ENCODE measurements at places on chromosomes 12 and 14.

DNA sequence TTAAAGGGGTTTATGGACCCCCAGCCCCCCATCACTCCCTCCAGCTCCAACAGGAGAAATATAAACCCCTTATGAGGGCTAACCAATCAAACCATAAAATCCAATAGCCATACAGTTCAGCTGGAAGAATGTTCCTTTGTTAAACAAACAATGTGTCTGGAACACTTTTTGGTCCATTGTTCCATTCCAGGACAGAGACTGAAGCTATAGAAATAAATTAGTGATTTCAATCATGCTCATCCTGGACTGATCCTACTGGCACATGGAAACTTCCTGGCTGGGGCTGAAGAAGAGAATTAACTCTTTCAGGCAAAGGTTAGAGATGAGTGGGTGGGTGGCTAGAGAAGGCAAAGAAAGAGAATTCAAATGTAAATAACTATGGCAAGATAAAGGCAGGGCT lies 63.4 kb downstream of the ANO2 start:
- no peak for DNase-seq

DNA sequence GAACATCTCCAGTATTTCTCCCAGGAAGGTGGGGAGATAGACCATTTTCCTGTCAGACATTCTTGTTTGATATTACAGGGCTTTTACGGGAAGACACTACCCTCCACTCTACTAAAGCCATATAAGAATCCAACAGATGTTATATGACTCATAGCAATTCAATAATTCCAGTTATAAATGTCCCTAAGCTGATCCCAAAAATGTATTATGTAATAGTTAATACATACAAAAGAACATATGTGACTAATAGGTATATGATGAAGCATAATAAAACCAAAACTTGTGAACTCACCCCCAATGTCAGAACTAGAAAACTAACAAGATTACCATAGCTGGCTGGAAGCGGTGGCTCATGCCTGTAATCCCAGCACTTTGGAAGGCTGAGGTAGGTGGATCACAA lies 84.2 kb downstream of the EFCAB11 start:
- no peak for DNase-seq

- DNase-seq, result no peak
Observed at GRCh38 chr14:61065656-61066055, 84.6 kb downstream of the SLC38A6 start.

DNA sequence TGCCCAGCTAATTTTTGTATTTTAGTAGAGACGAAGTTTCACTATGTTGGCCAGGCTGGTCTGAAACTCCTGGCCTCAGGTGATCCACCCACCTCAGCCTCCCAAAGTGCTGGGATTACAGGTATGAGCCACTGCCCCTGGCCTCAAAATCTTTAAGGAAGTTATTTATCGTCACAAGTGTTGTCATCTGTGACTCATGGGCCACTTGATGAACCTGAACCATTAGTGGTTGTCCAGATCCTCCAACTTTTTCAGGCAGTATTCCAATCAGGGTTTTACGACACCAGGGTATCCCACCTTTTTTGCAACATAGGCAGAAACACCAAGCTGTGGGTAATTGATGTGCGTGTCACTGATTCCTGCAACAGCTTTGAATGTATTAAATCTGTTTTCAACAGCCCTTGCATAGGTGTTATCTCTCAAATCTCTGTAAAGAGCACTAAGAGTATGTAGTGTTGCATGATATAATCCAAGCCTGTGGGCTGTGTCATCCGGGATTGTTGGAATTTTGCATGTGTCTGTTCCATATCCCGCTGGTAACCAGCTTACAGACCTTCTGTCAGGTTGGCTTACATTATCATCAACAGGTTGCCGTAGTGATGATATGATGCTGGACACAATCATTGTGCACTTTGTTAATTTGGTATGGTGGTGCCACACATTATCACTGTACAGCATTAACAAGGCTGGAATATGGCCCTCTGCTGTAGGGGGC lies 79.3 kb upstream of the SCN8A start:
- no peak for DNase-seq

GRCh38 chr12:71300772-71301675 lies 138.6 kb upstream of the LGR5 start:
- no peak for DNase-seq

DNA sequence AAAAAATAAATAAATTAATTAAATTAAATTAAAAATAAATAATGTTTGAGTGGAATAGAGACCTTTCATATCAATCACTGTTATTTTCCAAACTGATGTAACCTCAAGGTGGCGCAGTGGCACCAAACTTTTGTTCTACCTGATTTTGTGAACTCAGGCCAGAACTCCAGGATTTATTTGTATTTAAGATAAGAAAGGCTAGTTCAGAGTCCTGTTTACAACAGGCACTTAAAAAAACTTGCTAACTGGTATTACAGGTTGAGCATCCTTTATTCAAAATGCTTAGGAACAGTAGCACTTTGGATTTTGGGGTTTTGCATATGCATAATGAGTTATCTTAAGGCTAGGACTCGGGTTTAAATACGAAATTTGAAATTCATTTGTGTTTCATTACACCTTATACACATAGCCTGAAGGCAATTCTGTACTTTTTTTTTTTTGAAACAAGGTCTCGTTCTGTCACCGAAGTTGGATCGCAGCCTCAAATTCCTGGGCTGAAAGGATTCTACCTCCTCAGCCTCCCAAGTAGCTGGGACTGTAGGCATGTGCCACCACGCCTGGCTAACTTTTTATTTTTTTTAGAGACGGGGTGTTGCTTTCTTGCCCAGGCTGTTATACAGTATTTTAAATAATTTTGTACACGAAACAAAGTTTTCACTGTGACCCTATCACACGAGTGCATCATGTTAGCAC lies 32.4 kb downstream of the YY1 start:
- no peak for DNase-seq

- no peak for DNase-seq
Observed at GRCh38 chr14:24607635-24608514, 1.6 kb downstream of the GZMH start.

DNA sequence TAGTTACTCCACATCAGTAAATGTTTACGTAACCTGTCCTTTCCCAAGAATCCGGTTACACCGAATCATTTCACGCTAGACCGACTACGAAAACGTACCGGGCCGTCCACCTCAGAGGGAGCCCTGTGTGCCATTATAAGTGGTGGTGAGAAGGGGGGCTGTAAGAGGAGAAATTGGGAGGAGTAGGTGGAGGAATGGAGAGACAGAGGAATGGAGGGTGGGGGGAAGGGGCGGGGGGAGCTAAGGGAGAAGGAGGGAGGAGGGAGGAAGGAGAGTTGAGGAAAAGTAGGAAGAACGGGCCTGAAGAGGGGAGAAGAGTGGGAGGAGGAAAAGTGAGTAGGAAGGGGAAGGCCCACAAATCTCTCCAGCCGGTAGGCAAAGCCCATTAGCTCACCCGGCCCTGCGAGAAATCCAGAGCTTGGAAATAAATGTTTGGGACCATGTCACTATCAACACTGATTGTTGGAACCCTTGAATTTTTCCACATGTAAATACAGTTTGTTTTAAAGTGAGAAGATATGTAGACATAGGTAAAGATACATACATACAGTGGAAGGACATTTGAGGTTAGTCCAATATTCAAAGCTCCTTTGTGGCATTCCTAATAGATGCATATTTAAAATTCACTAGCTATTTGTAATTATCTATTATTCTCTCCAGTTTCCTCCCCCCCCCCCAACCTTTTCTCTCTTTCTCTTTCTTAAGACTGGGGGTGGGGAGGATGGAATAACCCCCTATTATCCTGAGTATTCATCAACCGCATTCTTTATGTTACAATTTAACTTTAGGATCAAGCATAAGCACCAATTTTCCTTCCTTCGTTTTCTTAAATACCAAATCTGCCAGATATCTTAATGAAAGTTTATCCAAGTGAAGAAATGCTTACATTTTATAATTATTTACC lies 2.1 kb upstream of the FOXG1 start:
- DNase-seq, result no peak

DNA sequence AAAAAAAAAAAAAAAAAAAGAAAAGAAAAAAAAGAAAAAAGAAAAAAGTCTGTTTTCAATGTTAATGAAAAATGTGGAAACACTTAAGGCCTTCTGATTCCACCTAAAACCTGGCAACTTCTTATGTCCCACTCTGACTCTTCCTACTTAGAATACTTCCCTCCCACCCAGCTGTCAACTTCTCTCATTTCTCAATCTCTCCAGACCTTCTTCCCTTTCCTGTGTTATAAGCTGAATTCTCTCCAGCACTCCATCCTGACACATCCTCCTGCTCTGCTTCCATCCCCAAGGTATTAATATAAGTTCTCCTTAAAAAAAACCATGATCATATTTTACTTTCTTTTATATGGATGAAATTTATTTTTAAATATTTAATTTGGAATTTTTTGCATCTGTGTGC lies 20.3 kb upstream of the TMTC1 start:
- DNase-seq, result no peak

GRCh38 chr14:52069307-52070050 lies 620 bp upstream of the NID2 start:
- no peak for DNase-seq

- peak; percentile 80 for DNase-seq
Observed at GRCh38 chr14:34368115-34368970, 93.7 kb downstream of the SPTSSA start.

DNA sequence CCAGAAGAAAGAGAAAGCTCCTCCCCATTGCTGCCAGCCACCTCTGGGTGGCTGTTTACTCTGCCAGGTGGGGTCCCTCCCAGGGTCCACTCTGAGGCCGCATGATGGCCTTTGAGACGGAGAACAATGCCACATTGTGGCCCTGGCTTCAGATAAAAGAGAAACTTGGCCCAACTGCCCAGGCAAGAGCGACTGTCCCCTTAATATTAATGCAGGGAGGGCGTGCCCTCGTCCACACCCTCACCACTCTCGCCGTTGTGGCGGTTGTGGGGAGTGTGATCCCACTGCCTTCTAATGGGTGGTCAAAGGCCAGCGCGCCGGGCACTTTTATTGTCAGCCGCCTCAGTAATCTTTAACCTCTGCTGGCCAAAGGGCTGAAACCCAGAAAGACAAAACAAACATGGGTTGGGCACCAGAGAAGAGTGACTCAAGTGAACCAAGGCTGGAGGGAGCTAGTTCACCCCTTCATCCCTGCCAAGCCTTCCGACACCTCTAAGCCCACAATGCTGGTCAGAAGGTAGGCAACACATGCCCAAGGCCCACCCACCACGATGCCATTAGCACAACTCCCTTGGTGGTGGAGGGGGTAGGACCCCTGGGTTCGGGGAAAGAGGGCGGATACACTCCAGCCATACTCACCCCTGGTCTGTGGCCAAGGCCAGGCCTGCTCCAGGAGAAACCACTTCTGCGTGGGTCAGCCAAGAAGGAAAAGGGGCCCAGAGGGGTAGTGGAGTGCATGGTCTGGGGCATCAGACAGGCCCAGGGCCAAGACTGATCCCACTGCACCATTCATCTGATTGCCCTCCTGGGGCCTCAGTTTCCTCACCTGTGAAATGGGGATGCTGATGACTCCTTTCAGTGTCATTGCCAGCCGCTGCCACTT lies 44.5 kb upstream of the BCL11B start:
- no peak for DNase-seq

GRCh38 chr12:94254270-94254669 lies 105.9 kb downstream of the PLXNC1 start:
- no peak for DNase-seq

DNA sequence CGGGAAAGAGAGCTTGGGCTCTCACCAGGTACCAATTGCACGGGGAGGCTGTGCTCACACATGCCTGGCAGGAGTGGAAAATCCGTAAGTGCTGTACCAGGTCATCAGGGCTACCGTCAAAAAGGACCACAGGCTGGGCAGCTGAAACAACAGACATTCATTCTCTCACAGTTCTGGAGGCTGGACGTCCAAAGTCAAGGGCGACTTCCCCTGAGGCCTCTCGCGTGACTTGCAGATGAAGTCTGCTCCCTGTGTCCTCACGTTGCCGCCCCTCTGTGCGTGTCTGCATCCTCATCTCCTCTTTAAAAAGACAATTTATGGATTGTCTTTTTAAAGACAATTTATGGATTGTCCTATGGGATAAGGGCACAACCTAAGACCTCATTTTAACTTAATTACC lies 73.8 kb upstream of the FZD10 start:
- DNase-seq, result no peak

- no peak for DNase-seq
Observed at GRCh38 chr12:22443379-22444316, 100.7 kb downstream of the C2CD5 start.

DNA sequence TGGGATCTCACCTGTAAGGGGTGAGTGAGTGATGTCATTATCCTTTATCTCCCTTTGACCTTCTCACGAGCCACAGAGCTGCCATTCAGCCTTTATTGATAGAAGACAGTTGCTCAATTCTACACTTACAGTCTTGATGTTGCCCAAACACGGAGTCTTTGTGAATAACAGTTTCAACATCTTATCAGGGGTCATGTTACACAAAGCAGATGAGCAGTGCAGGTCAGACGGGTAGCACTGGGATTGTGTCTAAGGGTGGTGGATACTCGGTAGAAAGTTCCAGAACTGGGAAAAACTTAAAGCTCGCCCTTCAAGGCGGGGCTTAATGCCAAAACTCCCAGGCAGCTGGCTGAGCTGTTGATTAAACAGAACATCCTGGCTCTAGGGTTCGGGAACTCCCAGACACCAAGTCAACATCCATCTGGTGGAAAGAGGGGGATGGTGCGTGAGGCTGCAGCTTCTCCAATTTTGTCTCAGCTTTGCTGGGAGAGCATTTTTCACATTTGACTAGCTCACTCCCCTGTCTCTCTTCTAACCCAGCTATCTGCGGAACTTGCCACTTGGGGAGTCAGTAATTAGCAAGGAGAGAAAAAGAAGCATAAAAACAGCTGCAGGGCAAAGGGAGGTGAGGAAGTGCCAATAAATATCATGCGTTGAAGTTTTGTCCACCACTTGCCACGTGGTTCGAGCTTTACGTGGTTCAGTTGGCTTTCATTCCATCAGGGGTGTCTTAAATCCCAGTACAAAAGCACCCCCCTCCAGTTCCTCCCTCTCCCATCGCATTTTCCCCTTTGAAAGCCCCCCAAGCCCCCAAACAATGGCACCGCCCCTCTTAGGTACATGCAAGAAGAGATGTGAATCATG lies 31.0 kb downstream of the FOXN4 start:
- peak; percentile 19 for DNase-seq

DNA sequence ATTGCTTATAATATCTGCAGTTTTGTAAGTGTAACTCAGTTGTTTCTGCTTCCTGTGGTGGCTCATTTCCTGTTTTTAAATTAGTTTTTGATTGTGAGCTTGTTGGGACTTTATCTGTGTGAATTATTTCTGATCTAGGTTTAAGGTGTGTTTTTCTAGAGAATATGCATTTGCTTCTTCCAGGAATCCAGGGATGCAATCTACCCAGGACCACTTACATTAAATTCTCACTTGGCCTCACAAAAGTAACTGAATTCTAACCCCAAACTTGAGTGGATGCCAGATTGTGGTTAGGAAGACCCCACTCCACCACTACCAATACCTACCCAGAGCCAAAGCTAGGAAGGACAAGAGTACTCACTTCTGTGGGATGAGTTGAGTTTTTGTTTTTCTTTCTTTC lies 11.9 kb downstream of the STYX start:
- no peak for DNase-seq

- DNase-seq, result no peak
Observed at GRCh38 chr12:95474660-95474958, 657 bp downstream of the METAP2 start.

- DNase-seq, result no peak
Observed at GRCh38 chr12:109632342-109632741, 58.7 kb downstream of the MVK start.

GRCh38 chr14:93103392-93104080 lies 12.2 kb downstream of the ITPK1 start:
- no peak for DNase-seq

- no peak for DNase-seq
Observed at GRCh38 chr14:68785534-68786490, 7.1 kb downstream of the ZFP36L1 start.

All from AG09319 (cell line).